ENCODE measurements at places on chromosomes 5 and 9.

- no peak for DNase-seq
These were observed 28.9 kb downstream of the FYB1 start for GRCh38 chr5:39190311-39191102.

- DNase-seq, result no peak
These were observed 18.0 kb downstream of the ORM2 start for GRCh38 chr9:114347675-114348074.

GRCh38 chr5:1436036-1436435 is 9.2 kb downstream of the SLC6A3 start:
- DNase-seq, result no peak

DNA sequence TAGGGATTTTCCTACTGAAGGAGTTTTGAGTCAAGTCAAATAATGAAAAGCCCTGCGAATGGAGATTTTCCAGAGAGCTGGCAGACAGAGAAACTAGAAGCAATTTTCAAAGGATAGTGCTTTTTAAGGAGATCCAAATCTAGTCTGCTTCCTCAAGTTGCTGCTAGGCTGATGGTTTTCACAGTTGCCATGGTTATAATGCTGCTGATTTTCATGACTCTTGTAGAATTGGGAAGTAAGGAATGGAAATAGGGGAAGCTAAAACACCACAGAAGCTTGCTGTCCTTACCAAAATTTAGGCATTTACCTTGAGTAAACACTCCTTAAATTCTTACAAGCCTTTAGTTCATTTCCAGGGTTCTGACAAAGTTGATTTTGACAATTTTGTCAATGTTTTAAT is 30.1 kb upstream of the HAPLN1 start:
- no peak for DNase-seq

DNA sequence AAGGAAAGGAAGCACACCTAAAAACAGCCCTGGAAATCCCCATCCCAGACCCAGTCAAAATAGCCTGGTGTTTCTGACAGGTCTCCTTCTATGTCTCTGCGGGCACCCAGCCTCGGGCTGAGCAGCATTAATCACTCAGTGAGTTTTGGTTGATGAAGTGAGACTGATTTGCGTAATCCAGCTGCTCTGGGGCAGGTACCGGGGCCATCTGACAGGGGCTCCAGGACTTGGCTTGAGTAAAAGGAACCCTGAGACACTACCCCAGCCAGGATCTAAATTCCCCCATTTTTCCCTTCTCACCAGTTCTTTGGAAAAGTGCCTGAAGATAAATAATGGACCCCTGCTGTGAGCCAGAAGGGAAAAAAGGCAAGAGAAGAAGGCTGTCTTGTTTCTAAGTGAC is 596 bp downstream of the SLC28A3 start:
- DNase-seq, result no peak

DNA sequence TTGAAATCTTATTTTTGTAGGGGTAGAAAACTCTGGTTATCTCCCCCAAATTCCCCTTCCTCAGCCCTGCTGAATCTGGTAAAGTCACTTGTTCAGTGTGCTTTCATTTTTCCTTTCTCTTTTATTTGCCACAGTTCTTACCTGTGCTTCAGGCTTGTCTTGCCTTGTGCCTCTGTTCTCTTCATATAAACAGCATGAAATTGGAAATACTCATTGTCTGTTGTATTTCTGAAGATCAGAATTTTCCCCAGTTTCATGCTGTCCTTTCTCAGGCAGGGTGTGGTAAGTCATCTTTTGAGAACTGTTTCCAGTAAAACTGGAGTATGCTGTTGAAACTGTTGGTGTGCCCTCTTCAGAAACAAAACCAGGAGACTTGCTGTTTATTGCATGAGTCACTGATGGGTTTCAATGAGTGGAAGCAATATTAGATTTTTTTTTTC is 7.0 kb downstream of the PAM start:
- DNase-seq, result no peak

- DNase-seq, result no peak
These were observed 14.1 kb downstream of the MAN2A1 start for GRCh38 chr5:109703829-109704228.

DNA sequence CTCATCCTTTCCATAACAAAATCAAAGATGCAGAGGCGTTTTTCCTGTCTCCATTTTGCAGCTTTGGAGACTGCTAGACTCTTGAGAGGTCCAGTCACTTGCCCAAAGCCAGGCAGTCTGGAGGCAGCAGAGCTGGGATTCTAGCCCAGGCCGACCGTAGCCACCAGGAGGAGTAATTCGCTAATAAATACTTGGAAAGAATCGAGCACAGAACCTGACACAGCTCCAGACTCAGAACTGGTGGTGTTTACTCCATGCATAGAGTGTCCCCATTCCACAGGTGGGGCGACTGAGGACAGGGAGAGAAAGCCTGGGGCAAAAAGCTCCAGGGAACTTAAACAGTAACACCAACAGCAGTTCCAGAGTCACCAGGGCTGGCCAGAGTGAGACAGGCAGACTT is 10.7 kb upstream of the CERCAM start:
- no peak for DNase-seq

DNA sequence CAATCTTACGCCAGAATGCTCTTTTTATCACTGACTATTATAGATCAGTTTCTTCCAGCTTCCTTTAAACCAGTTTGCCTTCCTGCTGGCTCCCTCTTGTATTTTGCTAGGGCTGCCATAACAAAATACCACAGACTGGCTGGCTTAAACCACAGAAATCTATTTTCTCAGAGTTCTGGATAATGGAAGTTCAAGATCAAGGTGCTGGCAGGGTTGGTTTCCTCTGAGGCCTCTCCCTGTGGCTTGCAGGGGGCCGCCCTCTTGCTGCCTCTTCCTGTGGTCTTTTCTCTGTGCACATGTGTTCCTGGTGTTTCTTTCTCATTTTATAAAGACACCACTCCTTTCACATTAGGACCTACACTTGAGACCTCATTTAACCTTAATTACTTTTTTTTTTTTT is 6.8 kb upstream of the FXN start:
- DNase-seq, result no peak

- DNase-seq, result no peak
These were observed 198.8 kb downstream of the AUH start for GRCh38 chr9:91162784-91163443.

DNA sequence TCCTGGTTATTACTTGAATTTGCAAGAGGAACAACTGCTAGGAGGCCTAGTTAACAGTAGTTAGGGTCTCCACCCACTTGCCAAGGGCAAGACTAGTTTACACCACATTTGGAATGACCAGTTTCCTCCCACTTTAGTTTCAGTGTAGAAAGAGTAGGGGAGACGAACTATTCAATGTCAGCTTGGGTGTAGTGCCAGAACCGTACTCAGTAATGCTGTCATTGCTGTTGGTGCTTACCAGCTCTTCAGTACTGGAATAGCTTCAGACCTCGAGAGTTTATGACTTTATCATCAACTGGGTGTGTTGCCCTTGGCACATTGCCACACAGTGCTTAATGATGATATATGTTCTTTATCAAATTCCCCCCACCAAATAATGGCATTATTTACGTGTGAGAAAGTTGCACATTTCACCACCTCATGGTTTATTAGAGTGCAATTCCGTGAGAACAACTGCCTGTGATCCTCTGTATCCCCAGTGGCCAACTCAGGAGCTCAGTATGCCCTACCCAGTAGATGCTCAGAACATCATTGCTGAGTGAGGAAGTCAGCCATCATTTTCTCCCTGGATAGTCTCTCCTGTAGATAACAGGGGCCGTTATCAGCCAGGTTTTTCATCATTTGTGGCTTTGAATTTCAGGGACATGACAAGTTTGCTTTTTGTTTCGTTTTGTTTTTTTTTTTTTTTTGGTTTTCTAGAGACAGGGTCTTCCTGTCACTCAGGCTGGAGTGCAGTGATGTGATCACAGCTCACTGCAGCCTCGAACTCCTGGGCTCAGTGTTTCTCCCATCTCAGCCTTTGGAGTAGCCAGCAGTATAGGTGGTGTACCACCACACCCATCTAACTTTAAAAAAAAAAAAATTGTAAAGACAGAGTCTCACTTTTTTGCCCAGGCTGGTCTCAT is 67.3 kb downstream of the DOCK8 start:
- DNase-seq, result no peak

- DNase-seq, result no peak
These were observed 123.8 kb upstream of the PTGER4 start for GRCh38 chr5:40555886-40556285.

- no peak for DNase-seq
These were observed 268.6 kb upstream of the MVB12B start for GRCh38 chr9:126058011-126058531.

DNA sequence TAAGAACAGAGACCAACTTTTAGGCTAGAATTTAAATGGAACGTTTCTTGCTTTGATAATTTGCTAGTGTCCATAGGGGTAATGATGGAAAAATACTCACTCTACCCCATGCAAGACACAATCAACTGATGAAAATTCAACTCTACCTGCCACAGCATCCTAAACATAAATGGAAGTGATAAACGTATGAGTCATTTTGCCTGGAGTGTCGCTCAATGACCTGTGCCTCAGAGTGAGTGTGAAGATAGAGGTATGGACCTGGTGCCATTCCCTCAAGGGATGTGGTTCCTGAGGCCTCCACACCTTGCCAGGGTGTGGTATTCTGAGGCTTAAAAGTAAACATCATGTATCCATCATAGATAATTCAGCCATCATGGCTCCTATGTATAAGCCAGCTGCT is 14.0 kb downstream of the ARL14EPL start:
- no peak for DNase-seq

- DNase-seq, result no peak
These were observed 403.5 kb upstream of the ST8SIA4 start for GRCh38 chr5:101306391-101307137.

DNA sequence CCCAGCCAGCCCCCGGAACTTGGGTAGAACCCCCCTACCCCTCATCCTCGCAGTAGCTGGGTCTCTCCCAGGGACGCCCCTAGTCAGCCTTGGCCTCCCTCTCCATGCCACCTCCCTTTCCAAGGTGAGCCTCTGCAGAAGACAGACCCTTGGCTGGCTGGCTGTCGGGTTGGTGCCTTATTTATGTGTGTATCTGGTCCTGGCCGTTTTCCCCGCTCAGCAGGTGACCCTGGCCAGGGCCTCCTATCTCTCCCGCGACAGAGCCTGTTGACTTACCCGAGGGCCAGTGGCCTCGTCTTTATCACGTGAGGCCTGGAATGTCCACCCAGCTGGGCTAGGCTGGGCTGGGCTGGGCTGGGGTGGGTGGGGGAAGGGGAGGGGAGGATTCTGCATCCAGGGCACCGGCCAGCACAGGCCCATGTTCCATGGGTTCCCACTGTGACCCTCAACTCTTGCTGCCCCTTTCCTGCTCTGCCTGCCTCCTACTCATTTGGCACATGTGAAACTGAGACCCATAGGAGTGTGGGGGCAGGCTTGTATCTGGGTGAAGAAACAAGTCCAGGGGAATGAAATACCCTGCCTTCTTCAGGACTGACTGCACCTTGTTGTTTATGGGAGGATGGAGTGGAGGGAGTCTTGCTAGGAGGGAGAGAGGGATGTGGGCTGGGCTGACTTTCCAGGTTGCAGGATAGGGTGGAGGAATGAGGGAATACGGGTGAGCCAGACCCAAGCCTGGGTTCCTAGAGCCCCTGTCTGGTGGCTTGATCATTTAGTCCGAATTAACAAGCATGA is 3.1 kb downstream of the CXXC5 start:
- no peak for DNase-seq

GRCh38 chr5:16253856-16254255 is 74.3 kb upstream of the MARCHF11 start:
- DNase-seq, result no peak

DNA sequence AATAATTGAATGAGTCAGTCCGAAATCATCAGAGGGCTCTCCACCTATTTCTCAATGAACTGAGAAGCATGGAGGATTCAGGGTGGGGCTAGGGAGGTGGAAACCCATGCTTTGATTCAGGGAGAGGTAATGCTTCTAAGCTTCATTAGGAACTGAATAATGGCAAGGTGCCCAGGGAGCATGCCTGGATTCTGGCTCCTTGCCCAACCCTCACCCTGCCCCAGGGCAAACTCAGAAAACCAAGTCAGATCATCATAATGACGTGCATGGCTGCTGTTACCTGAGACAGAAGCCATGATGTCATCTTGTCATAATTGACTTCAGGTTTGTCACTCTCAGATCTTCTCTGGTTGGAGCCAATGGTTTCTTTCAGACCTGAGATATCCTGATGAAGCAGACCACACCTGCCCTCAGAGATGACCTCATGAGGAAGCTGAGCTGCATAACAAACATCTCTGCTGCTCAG is 199.6 kb downstream of the SYK start:
- DNase-seq, result peak; percentile 92

DNA sequence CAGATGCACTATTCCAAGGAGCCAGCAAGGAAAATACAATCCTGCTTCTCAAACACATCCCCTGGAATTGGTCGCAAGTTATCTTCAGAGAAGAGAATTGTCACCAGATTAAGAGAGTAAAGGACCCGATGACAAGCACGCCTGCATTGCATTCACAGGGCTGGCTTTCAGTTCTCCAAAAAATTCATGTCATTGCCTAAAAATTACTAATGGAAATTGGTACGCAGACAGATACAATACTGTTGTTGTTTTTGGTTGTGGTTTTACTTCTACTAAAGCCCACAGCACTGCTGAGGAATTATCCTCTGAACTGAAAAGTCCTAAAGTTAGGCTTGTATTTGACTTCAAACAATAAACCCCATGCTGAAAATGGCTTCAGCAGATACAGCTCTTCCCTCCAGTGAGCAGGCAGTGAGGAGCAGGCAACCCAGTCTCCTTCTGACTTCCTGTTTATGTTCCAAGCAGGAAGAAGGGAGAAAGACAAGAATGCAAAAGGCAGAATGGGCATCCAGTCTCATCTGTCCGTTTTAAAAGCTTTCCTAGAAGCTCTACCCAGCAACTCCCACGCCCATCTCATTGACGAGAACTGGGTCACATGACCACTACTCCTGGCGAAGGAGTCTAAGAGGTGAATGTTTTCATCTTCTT is 80.6 kb upstream of the ZNF366 start:
- no peak for DNase-seq

DNA sequence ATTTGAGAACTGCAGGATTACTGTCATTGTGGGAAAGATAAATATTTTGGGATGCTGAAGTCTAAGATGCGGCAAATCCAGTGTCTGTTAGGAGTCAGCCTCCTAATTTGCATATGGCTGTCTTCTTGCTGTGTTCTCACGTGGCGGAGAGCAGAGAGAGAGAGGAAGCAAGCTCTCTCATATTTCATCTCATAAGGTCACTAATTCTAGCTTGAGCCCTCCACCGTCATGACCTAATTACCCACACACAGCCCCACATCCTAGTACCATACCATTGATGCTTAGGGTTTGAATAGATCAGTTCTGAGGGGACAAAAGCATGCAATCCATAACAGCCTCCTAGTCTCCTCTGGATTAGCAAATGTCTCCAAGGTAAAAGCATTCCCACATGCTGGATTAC is 124.5 kb downstream of the CDH12 start:
- no peak for DNase-seq

GRCh38 chr5:58085800-58086199 is 374.1 kb downstream of the PLK2 start:
- peak; percentile 53 for DNase-seq
